Forelimb muscle (tissue), 1 donor: ENCODE measurements at places on chromosomes 2 and 18.

DNA sequence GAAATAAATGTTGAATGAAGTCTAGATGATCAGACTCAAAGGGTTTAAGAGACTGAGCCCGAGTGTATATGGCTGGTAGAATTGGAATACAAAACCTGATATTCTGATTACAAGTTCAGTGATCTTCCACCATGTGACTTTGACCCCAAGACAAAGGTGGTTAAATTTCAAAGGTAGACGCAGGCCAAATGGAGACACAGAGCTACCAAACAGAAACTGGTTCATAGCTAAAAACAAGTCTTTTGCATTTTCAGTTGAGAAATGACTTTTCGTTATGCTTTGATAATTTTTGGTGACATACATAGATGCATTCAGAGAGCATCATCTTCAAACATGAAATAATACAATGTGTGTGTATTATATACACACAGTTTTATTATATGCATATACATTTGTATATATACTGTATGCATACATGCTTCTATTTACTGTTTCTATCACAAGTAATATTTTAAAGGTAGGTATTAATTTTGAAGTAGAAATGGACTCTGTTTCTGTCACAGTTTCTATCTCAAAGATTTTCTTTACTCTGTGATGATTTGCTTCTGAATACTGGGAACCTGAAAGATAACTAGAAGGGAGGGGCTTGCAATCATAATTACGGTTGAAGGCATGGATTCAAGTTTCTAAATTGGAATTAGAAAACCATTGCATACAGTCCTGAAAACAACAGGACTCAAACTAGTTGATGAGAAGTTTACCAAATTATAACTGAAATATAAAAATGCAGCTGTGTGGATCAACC, 142.3 kb downstream of the ABCA12 start:
- no peak for DNase-seq

DNA sequence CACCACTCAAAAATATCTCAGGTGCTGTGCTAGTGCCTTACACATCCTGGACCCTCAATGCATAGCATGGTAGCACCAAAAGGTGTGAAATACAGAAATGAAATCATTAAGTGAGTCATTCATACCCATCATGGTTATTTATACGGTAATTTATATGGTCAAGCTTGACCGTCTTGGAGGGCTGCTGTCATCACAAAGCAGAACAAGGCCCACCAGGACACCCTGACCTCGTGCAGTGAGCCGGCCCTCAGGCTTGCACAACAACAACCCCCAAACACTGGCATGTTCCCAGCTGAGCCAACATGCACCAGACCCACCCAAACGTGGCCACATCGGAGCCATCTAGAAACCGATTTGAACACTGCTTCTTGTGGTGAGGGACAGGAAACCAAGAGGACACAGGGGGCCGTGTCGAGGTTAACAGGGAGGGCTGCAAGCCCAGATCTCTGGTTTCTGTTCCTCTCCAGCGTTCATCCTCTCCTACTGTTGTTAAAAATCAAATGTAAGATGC, 378.5 kb upstream of the ID2 start:
- DNase-seq = no peak

DNA sequence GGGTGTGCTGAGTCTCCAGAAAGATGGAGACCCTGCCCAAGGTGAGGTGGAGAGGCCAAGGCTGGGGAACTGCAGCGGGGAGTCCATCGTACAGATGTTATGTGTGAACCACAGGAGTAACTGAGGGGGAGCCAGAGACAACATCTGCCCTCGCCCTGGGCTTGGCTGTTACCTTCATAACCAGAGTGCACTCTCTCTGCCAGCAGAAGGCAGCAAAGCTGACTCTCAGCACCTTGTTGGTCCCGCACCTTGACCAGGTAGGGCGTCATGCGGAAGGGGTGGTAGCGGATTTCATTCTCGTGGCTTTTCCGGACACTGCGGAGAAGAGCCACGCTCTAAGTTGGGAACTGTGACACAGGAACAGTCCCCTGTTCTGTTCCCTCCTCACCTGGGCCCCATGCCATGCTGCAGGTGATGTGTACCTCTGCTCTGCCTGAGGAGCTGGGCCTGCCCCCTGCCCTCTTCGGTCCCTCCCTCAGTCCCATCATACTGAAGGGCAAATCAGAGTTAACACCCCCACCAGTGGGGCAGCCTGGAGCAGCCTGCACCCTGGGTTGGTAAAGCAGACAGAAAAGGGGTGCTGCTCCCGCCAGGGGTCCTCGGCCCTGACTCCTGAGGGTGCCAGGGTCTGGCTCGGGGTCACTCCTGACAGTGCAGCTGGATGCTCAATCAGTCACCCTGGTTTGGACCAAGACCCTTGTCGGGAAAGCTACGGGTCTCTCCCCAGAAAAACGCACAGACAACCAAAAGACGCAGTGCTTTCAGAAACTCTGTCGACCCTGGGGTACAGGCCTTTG, 20.3 kb downstream of the PER2 start:
- no peak for DNase-seq

DNA sequence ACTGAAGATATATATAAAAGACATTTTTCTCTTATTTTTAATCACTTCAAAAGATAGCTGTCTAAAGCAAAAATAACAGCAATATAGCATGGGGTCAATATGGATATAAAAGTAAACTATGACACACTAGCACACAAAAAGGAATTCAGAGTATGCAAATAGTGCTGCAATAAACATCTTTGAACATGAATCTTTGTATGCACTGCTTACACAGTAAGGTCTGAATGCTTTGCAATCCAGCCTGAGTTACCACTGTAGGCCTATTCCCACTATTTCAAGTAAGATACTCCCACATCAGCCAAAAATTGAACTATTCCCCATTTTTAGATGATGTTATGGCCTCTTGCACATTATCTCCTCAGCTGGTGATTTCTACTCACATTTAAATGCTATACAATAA, 27.4 kb upstream of the ERCC3 start:
- no peak for DNase-seq

DNA sequence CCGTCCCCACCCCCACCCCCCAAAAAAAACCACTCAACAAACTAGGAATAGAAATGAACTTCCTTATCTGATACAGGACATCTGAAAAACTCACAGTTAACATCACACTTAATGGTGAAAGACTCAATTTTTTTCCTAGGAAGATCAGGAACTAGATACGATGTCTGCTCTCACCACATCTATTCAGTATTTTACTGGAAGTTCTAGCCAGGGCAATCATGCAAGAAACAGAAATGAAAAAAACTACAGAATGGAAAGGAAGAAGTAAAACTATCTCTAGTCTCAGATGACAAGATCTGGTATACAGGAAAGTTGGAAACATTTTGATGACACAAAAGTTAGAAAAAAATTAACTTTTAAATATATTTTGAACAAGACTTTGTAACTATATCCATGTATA, 114.4 kb upstream of the FZD5 start:
- no peak for DNase-seq

DNA sequence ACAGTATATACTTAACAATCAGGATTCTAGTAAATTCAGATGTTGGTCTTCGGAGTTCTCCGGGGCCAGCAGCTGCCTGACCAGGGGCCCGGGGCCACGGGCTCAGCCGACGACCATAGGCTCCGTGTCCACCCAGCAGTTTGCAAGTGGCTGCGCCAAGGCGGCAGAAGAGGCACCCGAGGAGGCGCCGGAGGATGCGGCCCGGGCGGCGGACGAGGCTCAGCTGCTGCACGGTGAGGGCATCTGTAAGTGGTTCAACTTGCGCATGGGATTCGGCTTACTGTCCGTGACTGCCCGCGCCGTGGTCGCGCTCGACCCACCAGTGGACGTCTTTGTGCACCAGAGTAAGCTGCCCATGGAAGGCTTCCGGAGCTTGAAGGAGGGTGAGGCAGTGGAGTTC, 136.3 kb downstream of the NUP35 start:
- no peak for DNase-seq

GRCh38 chr2:159094173-159094737, 125.8 kb downstream of the TANC1 start:
- no peak for DNase-seq

GRCh38 chr18:74674487-74674886, 76.8 kb downstream of the ZNF407 start:
- DNase-seq = no peak

- DNase-seq = no peak
Observed at GRCh38 chr2:207697411-207697810, 14.0 kb upstream of the CCNYL1 start.

GRCh38 chr2:170155022-170155722, 22.8 kb upstream of the MYO3B start:
- no peak for DNase-seq

DNA sequence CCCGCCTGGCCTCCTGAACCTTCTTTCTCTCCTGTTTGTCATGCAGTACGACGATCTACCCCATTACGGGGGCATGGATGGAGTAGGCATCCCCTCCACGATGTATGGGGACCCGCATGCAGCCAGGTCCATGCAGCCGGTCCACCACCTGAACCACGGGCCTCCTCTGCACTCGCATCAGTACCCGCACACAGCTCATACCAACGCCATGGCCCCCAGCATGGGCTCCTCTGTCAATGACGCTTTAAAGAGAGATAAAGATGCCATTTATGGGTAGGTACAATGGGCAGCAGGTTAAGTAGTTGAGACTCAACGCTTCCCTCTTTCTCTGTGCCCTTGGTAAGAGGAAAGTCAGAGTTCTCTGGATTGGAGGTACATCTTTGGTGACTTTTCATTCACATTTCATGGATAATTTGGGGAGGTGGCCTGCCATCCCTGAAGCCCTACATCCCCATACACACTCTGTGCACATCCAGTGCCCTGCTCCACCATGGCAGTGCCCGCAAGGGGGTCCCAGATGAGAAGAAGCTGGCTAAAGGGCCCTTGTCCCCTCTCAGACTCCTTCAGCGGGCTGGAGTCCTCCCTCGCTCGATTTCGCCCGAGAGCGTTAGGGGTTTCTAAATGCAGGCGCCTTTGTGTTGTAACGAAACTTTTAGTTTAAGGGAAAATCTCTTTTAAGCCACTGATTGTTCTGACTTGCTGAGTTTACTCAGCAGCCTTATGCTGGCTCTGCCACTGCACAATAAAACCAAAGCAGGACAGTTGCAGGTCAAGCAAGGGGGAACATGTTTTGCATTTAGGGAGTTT, 3.0 kb downstream of the MEIS1 start:
- no peak for DNase-seq

GRCh38 chr2:225282858-225283710, 116.4 kb upstream of the NYAP2 start:
- no peak for DNase-seq

DNA sequence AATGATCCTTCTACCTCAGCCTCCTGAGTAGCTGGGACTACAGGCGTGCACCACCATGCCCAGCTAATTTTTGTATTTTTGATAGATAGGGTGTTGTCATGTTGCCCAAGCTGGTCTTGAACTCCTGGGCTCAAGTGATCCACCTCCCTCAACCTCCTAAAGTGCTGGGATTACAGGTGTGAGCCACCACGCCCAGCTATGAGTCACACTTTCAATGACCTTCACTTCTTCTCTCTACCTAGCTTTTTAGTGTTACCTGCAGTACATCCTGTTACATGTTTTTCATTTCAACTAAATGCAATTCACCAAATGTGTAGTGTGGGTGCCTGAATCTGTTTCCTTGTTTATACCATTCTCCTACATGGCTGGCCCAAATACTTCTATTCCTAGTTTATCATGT, 64.0 kb downstream of the SLC39A10 start:
- no peak for DNase-seq

- no peak for DNase-seq
Observed at GRCh38 chr2:86229221-86229620, 30.0 kb downstream of the MRPL35 start.

- DNase-seq = no peak
Observed at GRCh38 chr2:222939208-222939856, 78.5 kb downstream of the ACSL3 start.
